Breast epithelium (tissue), 4 donors: ENCODE measurements at places on chromosomes 12 and 14. TPM values are rescaled to one million over a fixed set of nuclear protein-coding genes. Genes with fewer than 3 reads are reported as not detected.

SDR9C7 gene
- total RNA-seq, result not detected

SLCO1B1 gene
- total RNA-seq, result 0.15 TPM

WIF1 gene
- not detected for total RNA-seq

CFAP54 gene
- total RNA-seq, result 2.9 TPM

CLEC7A gene
- 14.7 TPM for total RNA-seq

EXOC3L4 gene
- total RNA-seq, result 0.66 TPM

DPF3 gene
- total RNA-seq, result 0.32 TPM

ADSS1 gene
- total RNA-seq, result 13.0 TPM

PARPBP gene
- 3.9 TPM for total RNA-seq

POTEM gene
- not detected for total RNA-seq

CD163 gene
- 98.6 TPM for total RNA-seq

SERPINA12 gene
- not detected for total RNA-seq

LALBA gene
- total RNA-seq, result not detected

ALX1 gene
- total RNA-seq, result not detected

OR10G2 gene
- not detected for total RNA-seq

PRB3 gene
- not detected for total RNA-seq

FBLN5 gene
- 171 TPM for total RNA-seq

TAPBPL gene
- 16.5 TPM for total RNA-seq

RPS6KL1 gene
- 5.6 TPM for total RNA-seq

ASCL1 gene
- total RNA-seq, result 0.15 TPM

SCN8A gene
- total RNA-seq, result 1.6 TPM

KRT85 gene
- not detected for total RNA-seq

MYH6 gene
- not detected for total RNA-seq

MARCHF9 gene
- total RNA-seq, result 6.9 TPM
